Stimulated activated CD8-positive, alpha-beta memory T cell treated with anti-CD3 and anti-CD28 coated beads, Interleukin-12 subunit alpha, Interleukin-12 subunit beta, amount 100 ng/mL, for 1 hour (primary cell): ENCODE measurements at places on chromosomes 5 and 9.

- DNase-seq: no peak
Measured at GRCh38 chr5:89756955-89757354, 652.6 kb downstream of the CETN3 start.

- no peak for DNase-seq
Measured at GRCh38 chr9:4832786-4833579, 40.2 kb downstream of the RCL1 start.

GRCh38 chr9:136220017-136220729 lies 15.2 kb upstream of the LHX3 start:
- no peak for DNase-seq

DNA sequence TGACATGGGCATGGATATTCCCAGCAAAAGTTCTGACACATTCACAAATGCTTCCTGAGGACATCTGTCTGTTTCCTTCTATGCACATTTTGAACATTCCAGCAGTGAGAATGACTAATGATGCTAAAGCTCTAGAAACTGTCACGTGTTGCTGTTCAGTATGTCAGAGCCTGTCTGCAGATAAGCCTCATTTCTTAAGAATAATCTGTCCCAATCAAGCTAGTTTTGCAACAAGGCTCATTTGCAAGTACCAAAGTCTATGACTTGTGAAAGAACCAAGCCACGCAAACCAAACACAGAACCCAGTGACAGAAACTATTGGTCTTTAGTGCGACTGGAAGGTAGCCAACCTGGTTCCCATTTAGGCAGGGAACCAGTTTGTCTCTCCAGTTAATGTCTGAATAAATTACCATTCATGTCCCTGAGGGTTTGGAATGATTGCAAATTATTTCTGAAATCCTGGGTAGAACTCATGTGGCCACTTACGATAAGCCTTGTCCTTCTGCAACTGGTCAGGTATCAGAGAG lies 178.5 kb downstream of the C9orf152 start:
- DNase-seq: no peak

DNA sequence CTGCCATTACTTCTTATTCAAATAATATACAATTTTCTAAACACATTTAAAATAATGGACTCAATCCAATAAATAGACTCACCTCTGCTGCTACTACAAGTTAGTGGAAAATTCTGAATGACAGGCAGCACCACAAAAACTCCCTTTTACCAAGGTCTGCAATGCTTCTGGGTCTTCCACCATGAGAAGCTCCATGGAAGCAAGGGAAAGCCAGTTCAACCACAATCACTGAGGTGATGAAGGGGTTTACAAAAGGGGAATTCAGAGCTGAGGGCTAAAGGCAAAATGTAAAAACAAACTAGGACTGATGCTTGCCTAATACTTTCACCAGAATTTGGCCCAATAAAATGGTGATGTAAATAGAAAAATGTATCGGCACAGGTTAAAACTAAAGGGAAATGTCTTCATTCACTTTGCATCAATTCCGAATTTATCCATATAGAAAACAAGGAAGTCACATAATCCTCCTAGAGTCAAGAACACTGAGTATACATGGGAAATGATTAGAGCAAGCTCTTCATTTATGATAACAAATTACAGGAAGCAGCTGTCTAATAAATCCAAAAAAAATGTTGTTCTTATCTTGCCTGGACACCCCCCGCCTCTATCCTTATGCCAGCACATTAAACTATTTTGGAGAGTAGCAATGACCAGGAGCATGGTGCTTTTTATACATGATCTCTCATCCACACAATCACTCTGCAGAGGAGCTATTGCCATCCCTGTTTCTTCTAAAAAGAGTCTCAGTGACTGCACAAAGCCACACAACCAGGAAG lies 66.3 kb upstream of the NFIB start:
- no peak for DNase-seq

- no peak for DNase-seq
Measured at GRCh38 chr9:17611917-17612316, 33.1 kb downstream of the SH3GL2 start.

DNA sequence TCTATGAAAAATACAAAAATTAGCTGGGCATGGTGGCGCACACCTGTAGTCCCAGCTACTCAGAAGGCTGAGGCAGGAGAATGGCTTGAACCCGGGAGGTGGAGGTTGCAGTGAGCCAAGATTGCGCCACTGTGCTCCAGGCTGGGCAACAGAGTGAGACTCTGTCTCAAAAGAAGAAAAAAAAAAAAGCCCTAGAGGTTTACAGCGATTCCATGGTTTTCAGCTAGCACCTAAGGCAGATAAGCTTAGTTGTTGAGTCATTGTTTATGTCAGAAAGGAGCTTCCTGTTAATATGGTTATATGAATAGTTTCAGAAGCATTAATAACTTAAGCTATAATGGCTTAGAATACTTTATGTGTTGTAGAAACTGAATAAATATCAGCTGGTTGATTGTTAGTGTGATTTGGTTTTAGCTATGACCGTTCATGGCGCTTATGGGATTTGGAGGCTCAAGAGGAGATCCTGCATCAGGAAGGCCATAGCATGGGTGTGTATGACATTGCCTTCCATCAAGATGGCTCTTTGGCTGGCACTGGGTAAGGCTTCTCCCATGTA lies 13.0 kb downstream of the RNF183 start:
- DNase-seq: no peak
